Esophagus squamous epithelium (tissue), 5 donors: ENCODE measurements at places on chromosomes 2 and 18.

- no peak for DNase-seq
Observed at GRCh38 chr2:188527141-188527540, 235.5 kb downstream of the GULP1 start.

GRCh38 chr18:62950246-62950645, 234.9 kb downstream of the PHLPP1 start:
- DNase-seq = no peak

DNA sequence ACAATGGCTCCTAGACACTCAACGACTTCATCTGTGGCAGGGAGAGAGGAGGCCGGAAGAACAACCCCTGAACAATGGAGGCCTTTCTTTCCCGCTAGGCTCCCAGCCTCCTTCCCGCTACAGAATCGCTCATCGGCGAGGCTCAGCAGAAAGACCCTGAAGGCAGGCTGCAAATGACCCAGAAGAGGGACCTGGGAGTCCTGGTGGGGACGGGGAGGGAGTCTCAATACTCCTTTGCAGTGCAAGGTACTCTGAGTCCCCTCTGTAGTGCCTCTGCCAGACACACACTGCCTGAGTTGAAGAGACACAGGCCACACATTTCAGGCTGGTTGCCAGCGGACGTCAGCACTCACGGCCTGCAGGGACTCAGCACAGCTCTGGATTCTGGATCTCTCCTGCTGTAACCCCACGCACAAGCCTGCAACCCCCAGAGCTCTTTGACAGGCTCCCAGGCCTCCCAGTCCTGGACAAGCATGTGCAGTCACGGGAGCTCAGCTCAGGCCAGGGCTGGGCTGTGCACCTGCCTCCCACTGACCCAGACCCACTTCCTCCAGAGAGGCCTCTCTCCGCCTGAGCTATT, 6.1 kb downstream of the GPR17 start:
- DNase-seq = no peak

DNA sequence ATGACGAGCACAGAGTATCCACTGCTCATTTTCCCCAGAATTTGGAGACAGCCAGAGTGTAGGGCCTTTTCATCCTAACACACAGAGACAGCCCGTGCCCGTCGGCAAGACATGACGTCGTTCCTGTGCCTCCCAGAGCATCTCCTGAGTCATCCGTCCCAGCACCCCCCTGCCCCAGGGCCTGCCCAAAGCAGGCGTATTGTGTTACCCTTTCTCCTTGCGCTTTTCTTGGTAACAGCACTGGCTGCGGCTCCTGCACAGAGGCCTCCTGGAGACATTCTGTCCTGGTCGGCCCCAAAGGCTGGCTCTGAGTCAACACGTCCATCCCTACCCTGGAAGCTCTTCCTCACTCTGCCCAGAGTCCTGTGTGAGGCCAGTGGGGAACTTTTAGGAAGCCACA, 217.1 kb downstream of the KLHL29 start:
- DNase-seq = no peak

GRCh38 chr2:134623796-134624195, 95.0 kb downstream of the TMEM163 start:
- no peak for DNase-seq

DNA sequence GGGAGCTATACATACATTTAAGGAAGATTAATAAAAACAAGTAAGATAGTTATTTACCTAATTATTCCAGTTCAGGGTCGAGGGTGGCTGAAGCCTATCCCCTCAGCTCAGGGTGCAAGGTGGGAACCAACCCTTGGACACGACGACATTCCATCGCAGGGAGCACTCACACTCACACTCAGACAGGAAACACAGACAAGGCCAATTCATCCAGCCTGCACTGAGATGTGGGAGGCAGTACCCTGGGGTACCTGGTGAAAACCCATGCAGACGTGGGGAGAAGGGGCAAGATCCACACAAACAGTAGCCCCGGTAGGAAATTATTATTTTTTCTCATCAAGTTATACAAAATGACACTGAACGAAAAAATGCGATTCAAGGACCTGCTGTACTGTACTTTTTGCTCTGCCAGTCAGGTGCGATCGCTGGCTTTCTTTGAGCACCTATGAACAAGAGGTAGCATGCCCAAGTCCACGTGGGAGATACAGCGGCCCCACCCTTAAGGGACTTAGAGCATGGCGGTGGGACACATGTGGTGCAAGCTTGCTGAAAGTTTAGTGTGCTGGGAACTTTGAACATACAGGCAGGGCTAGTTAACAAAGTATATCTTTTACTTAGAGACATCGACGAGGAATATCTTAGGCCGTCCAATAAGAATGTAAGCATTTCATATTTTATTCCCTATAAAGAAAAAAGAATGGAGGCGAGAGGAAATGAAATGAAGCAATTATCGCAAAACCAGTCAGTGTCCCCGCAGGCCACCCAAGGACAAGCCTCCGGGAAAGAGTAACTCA, 624 bp downstream of the METTL8 start:
- no peak for DNase-seq

GRCh38 chr2:160167089-160167740, 32.9 kb downstream of the ITGB6 start:
- no peak for DNase-seq

DNA sequence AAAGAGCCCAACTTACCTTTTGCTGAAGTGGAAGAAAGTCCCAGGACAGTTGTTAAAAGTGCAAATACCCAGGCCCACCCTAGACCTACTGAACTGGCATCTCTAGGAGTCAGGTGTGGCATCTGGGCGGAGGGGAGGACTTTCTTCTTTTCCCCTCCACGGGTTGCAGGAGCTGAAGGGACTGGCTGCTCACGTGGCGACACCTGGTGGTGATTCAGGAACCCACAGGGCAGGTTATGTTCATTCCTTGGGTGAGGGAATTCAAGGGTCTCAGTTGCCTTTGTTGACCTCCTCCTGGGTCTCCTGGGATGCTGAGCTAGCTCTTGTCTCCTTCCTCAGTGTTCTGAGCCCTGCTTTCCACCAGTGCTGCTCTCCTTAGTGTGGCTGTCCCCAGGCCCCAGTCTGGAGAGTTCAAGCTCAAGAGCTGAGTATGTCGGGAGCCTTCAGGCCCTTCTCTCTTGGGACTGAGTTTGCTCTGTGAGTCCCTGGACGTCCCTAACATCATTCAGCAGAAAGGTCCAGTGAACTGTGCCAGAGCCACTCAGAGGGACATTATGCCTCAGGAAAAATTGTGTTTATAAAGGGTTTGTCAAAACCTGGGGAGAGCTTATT, 56.9 kb downstream of the DYSF start:
- no peak for DNase-seq

DNA sequence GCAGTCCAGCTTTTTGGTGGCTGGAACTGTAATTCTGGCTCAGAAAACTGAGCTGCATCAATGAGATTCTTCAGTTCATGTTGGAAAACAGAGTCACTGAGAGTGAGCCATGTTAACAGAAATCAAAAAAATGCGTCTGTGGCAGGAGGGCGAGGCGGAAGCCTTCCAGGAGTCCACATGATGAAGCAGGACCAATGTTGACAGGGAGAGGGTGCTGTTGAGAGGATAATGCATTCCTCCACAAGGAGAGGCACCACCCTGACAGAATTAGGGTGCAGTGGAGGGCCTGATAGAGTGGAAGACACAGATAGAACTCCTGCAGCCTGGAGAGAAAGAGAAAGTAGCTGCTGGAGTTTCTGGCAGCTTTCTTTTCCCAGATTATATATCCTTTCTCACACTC, 111.5 kb downstream of the MGAT5 start:
- no peak for DNase-seq

GRCh38 chr18:6482198-6482977, 67.7 kb upstream of the L3MBTL4 start:
- no peak for DNase-seq

DNA sequence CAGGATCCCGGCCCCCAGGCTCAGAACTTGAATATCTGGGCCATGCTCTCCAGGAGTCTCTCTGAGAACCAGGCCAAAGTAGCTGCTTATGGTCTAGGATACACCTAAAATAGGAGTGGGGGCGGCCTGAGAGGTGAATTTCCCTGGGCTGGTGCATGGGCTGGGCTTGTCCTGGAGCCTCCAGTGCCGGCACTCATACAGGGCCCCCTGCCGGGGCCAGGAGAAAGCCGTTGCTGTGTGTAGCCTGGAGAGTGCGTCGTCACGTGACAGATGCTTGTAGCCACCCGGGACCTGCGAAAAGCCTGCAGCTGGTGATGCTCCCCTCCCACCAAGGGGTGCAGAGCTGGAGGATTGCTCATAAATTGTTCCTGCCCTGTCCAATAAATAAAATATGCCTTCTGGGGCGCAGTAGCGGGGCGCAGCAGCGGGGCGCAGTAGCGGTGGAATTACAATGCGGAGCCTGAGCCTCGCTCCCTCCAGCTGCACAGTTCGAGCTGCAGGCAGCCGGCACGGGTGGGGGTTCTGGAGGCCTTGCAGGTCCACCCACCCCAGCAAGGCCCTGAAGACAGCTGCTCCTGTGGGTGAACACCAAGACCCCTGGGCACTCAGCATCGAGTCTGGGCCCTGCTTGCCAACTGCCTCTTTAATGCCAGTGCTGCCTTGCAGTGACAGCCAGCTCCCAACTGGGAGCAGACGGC, 289.9 kb downstream of the NDUFA10 start:
- DNase-seq = no peak

GRCh38 chr2:127080226-127080937, 26.6 kb downstream of the BIN1 start:
- DNase-seq = no peak

DNA sequence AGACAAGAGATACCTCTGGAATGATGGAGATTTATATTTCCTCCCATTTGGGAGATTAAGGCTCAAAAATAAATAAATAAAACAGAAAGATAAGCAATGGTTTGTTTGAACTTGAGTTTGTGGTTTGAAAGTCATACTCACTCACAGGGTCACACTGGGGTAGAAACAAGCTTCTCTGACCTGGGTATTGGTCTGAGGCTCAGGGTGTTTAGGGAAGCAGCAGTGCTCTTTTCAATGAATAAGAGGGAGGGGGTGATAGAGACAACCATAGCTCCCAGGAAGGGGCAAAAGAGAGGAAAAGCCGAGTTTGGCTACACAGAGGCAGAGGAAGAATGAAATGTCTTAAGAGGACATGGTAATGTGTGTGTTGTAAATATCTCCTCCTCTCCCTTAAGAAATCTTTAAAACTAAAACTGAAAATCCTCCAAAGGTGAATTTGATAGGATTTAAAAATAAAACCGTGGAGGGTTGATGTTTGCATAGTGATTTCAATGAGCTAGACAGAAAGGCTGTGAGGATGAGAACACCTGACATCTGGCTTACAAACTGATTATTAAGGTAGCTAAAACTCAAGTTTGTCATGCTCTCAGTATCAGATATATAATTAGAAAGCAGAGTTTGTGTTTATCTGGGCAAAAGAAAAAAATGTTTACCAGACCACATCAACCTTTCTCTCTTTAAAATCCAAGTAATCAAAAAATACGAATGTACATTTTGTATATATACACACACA, 159.9 kb upstream of the TMEFF2 start:
- DNase-seq = no peak

GRCh38 chr2:64784168-64785061, 130.7 kb upstream of the SERTAD2 start:
- no peak for DNase-seq

- peak; percentile 35 for DNase-seq
Observed at GRCh38 chr2:43221763-43222474, 4.5 kb downstream of the ZFP36L2 start.

- DNase-seq = no peak
Observed at GRCh38 chr2:29276151-29276550, 160.9 kb downstream of the CLIP4 start.

- DNase-seq = no peak
Observed at GRCh38 chr2:195808189-195808588, 151.2 kb downstream of the SLC39A10 start.

GRCh38 chr18:64116571-64117175, 32.2 kb downstream of the LINC00305 start:
- DNase-seq = no peak

GRCh38 chr2:30808695-30809094, 1.4 kb upstream of the CAPN13 start:
- DNase-seq = no peak

GRCh38 chr2:128103407-128103806, 12.4 kb downstream of the UGGT1 start:
- DNase-seq = no peak

GRCh38 chr2:115807276-115807675, 1364.8 kb downstream of the DPP10 start:
- DNase-seq = no peak

- no peak for DNase-seq
Observed at GRCh38 chr2:191488135-191488534, 189.8 kb upstream of the NABP1 start.

GRCh38 chr2:29218071-29218470, 102.9 kb downstream of the CLIP4 start:
- no peak for DNase-seq

DNA sequence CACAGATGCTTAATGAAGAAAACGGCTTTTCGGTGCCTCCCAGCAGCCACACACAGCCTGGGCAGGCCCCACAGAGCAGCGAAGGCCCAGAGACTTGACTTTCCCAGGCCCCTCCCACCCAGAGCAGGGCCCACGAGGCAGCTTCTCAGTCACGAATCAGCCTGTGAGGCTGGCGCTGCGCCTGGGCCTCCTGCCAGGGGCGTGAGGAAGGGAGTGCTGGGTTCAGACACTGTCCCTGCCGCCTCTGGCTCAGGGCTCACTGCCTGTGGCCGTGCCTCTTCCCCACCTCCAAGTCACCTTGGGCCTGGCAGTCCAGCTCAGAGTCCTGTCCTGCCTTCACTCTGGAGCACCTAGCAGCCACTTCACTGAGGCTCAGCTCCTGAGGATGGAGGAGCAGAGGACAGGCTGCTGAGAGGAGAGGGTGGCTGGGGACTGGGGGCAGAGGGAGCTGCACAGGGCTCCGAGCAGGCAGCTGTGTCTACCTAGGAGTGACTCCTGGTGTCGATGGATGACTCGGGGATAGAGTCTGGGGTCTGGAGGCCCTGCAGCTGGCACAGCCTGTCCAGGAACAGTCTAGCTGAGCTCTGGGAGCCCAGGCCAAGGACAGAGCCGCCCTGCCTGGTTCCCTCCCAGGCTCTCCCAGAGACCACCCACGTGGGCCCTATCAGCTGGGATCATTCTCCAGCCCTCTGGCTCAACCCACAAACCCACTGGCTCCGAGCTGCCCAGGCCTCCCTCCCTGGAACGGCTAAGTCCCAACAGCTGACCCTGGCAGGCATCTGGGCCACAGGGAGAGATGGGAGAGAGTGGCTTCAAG, 36.4 kb upstream of the FOSL2 start:
- DNase-seq = peak; percentile 20

GRCh38 chr18:13564579-13564978, 161.8 kb downstream of the FAM210A start:
- DNase-seq = no peak

DNA sequence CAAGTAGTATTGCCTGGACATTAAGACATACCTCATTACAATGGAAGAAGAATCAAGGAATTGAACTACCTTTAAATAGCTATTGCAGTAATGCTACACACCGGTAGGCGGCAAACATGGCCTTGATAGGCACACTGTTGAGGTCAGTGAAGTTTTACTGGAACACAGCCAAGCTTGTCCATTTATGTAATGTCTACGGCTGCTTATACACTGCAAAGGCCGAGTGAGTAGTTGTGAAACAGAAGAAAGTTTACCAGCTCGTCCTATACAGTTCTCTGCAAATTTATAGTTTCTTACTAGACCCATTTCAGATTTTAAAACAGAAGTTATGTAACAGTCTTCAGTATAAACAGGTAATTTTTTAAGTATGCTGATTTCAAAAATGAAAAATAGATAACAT, 38.8 kb downstream of the PPP4R1 start:
- DNase-seq = no peak
